ENCODE measurements at places on chromosomes 11 and 22. TPM values are rescaled to one million over a fixed set of nuclear protein-coding genes. Genes with fewer than 3 reads are reported as not detected.

DNA sequence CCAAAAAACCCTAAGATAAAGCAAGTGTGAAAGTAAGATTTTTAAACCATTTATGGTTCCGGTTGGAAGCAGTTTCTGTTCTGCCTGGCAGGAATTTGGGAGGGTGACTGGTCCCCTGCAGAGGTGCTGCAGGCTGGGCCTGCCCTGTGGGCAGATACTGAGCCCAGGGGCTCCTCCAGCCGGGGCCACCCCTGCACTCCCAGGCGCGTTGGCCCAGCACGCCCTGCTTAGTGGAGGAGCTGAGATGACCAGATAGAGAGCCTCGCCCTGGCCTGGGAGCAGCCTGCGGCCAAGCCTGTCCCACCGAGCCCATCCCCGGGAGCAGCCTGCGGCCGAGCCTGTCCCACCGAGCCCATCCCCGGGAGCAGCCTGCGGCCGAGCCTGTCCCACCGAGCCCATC, 8.0 kb downstream of the PHLDA2 start:
- DNase-seq, result no peak

DNA sequence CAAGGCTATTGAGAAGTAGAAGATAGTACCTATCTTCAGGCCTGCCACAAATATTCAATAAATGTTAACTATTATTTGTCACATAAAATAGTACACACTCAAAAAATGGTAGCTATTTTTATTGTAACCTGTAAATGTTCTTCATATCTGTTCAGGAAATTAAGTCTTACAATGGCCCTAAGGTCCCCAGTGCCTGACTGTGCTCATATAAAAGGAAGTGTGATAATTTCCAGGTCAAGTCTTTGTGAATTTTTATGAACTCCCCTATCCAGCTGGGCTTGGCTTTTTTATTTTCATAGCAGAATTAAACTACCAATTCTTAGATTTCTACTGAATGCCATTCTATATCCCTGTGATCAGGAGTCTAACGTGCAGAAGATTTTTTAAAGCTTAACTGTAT, 284.2 kb upstream of the PITPNB start:
- DNase-seq, result no peak

DNA sequence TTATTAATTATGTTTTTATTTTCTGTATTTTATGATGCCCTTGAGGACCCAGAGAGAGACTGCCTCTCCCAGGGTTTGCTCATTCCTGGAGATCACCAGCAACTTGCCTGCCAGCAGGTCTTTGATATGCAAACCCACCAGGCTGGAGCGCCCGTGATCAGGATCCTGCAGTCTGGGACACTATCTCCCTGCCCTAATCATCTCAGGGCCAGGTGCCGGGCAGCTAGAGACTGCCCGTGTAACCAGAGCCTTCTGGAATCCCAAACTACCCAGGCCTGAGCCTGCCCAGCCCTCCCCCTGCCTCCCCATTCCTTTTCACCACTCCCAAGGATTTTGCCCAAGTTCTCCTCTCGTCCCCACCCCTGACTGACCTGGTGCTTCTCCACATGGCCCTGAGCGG, 52.2 kb upstream of the B3GAT1 start:
- no peak for DNase-seq

- no peak for DNase-seq
Measured at GRCh38 chr22:35894464-35894878, 134.2 kb downstream of the RBFOX2 start.

SCGB2A2 gene
- not detected for total RNA-seq

MUS81 gene
- 40.6 TPM for total RNA-seq

All from RPMI7951 (cell line).